ENCODE measurements at places on chromosomes 2 and 18. TPM values are rescaled to one million over a fixed set of nuclear protein-coding genes. Genes with fewer than 3 reads are reported as not detected.

DNA sequence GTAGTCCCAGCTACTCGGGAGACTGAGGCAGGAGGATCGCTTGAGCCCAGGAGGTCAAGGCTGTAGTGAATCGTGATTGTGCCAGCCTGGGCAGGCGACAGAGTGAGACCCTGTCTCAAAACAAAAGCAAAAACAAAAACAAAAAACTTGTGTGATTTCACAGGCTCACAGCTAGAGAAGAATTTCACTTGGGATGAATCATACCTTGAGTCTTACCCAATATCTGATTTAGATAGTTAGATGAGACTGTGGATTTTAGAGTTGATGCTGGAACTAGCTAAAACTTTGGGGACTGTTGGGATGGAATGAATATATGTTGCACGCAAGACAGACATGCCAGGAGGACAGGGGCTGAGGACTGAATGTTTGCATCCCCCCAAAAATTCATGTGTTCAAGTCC lies 4.4 kb downstream of the ANKRD29 start:
- no peaks in the 10 kb centered on the region for H3K36me3 ChIP-seq
- peaks cover 27% of the 10 kb centered on the region for H3K27me3 ChIP-seq
- no peak overlapping the region for H3K4me3 ChIP-seq
- no peak for DNase-seq

Gene ARHGEF4
- total RNA-seq, result 2.9 TPM

DNA sequence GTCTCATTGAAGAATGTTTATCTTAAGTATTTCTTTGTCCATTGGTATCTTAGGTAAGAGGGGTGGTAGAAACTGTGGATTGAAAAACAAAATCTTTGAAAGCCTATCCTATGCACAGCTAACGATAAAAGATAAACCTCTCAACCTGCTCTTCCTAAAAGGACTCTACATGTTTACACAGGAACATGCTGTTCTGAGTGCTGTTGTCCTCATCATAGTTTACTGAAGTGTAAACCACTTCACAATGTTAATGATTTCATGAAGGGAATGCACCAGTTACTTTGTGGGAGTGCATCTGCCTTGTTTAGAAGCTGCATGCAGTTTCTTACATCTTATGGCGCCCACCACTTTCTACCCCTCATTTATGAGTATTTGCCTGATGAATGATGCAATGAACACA lies 1.2 kb downstream of the ACMSD start:
- no peak for DNase-seq
- no peaks in the 10 kb centered on the region for H3K27me3 ChIP-seq
- no peaks in the 10 kb centered on the region for H3K36me3 ChIP-seq
- no peaks in the 10 kb centered on the region for H3K4me1 ChIP-seq

DNA sequence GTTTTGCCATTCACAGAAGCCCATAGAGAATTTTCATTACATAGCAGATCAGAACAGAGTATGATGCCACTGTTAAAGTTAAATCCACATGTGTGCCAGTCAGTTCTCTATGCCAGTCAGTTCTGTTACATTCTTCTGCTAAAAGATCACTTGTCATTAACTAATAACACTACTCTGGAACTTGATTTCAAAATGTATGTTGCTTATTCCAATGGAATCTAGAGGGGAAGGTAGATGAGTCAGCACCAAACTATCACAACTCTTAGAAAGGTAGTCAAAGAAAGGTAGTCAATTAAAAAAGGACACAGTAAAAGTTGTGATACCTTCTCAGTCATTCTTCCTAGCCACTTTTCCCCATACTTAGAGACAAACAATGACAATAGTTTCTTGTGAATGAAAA lies 1214.4 kb downstream of the LRP1B start:
- no peaks in the 10 kb centered on the region for H3K36me3 ChIP-seq
- H3K4me1 ChIP-seq, result no peaks in the 10 kb centered on the region
- no peak for DNase-seq
- H3K4me3 ChIP-seq, result no peak overlapping the region
- no peak overlapping the region for H3K27ac ChIP-seq

DNA sequence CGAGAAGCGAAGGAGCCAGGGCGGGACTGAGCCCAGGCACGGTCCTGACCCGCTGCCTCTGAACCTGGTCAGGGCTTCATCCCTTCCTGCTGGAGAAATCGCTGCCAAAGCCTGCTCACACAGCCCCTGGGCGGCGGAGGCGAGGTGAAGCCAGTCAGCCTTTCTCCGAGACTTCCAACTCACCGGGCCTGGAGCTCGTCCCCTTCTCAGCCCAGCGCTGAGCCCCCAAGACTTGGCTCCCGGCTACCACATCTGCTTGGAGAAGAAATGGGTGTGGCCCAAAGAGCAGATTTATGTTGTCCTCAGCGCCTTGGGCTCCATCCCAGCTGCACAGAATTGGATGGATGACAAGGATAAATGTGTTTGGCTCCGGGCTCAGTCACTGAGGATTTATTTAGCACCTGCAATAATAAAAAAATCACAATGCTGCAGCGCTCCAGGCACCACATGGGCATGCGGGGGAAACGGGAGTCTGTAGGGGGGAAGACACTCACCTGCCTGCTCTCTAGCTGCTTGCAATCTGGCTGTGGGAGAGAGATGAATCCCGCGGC lies 64.9 kb downstream of the ACTR2 start:
- no peaks in the 10 kb centered on the region for H3K36me3 ChIP-seq
- peaks cover 4% of the 10 kb centered on the region for H3K4me1 ChIP-seq
- no peak overlapping the region for H3K4me3 ChIP-seq

GRCh38 chr2:155080373-155080772 lies 381.9 kb downstream of the KCNJ3 start:
- H3K27me3 ChIP-seq, result no peaks in the 10 kb centered on the region
- no peak for DNase-seq
- no peak overlapping the region for H3K4me3 ChIP-seq
- no peaks in the 10 kb centered on the region for H3K36me3 ChIP-seq

- no peaks in the 10 kb centered on the region for H3K27me3 ChIP-seq
- H3K27ac ChIP-seq, result no peak overlapping the region
- no peak for DNase-seq
- no peaks in the 10 kb centered on the region for H3K4me1 ChIP-seq
Observed at GRCh38 chr2:182187130-182187529, 201.5 kb downstream of the PPP1R1C start.

GRCh38 chr18:63292831-63293683 lies 26.5 kb downstream of the BCL2 start:
- DNase-seq, result no peak
- H3K4me1 ChIP-seq, result peaks cover 51% of the 10 kb centered on the region
- no peak overlapping the region for H3K4me3 ChIP-seq
- H3K27ac ChIP-seq, result peak overlapping the region; percentile 42

- no peak for DNase-seq
- H3K27me3 ChIP-seq, result no peaks in the 10 kb centered on the region
- no peak overlapping the region for H3K4me3 ChIP-seq
- no peaks in the 10 kb centered on the region for H3K4me1 ChIP-seq
- no peaks in the 10 kb centered on the region for H3K36me3 ChIP-seq
Observed at GRCh38 chr2:138000009-138000408, 35.7 kb downstream of the HNMT start.

DNA sequence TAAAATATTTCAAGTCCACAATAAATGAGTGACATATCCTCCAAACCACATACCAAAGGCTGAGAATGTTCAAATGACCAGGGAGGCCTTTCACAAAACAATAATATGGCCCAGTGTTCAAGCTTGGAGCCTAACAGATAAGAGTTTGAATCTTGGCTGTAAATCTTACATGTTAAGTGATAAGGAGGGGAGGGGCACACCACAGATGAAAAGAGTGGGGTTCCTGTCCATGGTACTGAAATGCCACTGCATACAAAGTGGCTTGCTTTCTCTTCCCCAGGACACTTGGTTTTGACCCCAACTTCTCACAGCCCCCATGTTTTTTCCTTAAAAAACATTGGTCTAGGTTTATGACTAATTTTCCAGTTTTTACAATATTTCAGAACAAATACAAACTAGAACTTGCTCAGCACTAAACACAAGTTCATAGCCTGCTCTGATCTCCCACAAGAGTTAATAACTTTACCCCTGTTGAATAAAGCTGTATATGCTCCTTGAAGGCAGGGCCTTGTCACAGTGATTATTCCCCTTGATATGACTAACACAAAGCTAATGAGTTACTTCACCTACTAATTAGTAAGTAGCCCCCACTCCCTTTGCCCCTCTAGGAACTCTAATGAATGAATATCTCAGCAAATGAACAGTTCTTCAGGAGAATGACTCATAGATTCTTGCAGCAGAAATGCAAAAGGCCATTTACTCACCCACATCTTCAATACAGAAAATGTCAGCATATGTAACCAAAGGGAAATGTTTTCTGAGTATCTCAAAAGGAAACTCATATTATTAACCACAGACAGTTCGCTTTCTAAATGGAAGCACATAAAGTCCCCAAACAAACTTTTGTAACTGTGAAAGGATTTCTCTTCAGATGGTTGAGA lies 142.2 kb downstream of the SATB2 start:
- H3K36me3 ChIP-seq, result no peaks in the 10 kb centered on the region
- DNase-seq, result peak; percentile 36
- H3K4me3 ChIP-seq, result no peak overlapping the region
- no peak overlapping the region for H3K27ac ChIP-seq
- no peaks in the 10 kb centered on the region for H3K4me1 ChIP-seq

DNA sequence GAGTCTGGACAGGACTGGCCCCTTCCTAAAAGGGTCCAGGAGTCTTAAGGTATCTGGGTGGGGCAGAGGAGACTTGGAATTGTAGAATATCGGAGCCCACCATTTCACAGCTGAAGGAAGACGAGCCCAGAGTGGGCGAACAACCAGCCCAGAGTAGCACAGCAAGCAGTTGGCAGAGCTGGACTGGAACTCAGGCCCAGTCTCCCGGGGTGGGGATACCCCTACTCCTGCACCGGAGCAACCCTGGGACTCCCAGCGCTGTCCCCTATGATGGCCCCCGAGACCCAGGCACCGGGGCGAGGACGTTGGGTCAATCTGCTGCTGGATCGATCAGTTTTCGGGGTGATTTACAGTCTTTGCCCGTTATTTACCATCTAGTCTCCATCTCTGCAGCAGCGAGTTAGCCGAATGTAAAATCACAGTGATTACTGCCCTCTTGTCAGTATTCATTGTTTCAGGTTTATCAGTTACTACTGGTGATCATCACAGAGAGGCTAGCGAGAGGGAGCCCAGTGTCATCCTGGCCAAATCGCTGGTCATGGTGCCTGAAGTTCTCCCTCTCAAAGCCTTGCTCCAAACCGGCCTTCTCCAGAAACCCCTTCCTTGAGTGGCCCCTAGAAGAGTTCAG lies 75.3 kb downstream of the SMAD7 start:
- no peak overlapping the region for H3K27ac ChIP-seq
- peaks cover 2% of the 10 kb centered on the region for H3K4me1 ChIP-seq
- peaks cover 13% of the 10 kb centered on the region for H3K27me3 ChIP-seq
- DNase-seq, result no peak
- no peak overlapping the region for H3K4me3 ChIP-seq

Gene GNAL
- total RNA-seq, result 1.7 TPM

DNA sequence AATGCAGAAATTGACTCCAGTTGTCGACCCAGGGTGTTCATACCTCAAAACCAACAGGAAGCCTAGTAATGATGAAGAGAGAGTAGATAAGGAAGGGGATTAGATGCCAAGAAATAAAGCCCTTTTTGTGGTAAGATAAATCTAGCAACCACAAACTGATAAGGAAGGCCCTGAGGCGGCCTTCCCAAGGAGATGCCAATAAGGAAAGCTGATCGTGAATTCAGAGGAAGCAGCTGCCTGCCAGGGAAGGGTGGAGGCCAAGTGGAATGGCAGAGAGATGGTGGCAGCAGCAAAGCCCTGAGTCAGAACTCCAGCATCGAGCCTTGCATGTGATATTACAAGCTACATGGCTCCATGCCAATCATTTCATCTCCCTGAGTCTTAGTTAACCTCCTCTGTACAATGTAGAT lies 126.3 kb downstream of the IRS1 start:
- no peaks in the 10 kb centered on the region for H3K36me3 ChIP-seq
- no peak for DNase-seq
- no peak overlapping the region for H3K4me3 ChIP-seq
- no peaks in the 10 kb centered on the region for H3K4me1 ChIP-seq
- no peak overlapping the region for H3K27ac ChIP-seq

DNA sequence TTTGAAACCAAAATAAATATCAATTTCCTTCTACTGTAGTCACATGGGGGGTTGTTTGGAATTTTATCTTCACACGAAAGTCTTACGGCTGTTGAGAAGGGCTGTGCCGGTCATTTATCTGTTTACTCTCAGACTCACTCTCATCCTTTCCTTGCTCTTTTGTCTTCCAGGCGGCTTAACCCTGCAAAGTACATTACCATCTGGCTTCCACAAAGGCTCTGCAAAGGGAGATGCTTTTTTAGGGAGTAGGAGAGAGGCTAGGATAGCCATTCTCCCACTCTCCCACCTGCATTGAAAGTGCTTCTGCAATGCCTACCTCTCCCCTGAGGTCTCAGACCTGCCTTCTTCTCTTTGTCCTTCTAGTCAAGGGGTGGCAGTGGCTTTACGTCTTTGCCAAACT lies 247.6 kb downstream of the MEIS1 start:
- no peaks in the 10 kb centered on the region for H3K36me3 ChIP-seq
- no peak for DNase-seq
- H3K4me1 ChIP-seq, result no peaks in the 10 kb centered on the region
- H3K4me3 ChIP-seq, result no peak overlapping the region
- H3K27ac ChIP-seq, result no peak overlapping the region
- no peaks in the 10 kb centered on the region for H3K27me3 ChIP-seq

Gene RTP5
- total RNA-seq, result 0.66 TPM

Gene GCKR
- total RNA-seq, result not detected
